ENCODE measurements at places on chromosomes 4 and X. TPM values are rescaled to one million over a fixed set of nuclear protein-coding genes. Genes with fewer than 3 reads are reported as not detected.
A peak's percentile ranks its signal among the peaks of the same experiment; 100 is the strongest.

GRCh38 chr4:52235552-52236201 lies 184.6 kb downstream of the SPATA18 start:
- no peak overlapping the region for H3K4me3 ChIP-seq
- H3K4me1 ChIP-seq: no peaks in the 10 kb centered on the region
- H3K27ac ChIP-seq: no peak overlapping the region

DNA sequence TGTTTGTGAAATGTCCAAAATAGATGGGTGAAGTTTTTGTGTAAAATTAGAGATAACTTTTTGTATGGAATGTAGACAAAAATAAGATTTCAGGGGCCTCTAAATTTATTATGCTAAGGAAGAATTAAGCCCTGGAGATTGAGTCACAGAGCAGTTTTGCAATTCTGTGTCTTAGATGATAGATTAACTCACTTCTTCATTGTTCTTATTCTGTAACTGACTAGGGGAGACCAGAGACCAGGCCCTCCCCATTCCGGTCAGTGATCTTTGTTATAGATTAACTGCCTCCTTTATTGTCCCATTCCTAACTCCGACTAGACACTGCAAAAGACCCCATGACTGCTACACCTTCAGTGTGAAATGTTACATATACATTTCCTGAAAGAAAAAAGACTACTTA lies 238.4 kb upstream of the TAPT1 start:
- no peaks in the 10 kb centered on the region for H3K36me3 ChIP-seq
- H3K4me1 ChIP-seq: no peaks in the 10 kb centered on the region
- H3K27me3 ChIP-seq: no peaks in the 10 kb centered on the region
- DNase-seq: no peak
- H3K27ac ChIP-seq: no peak overlapping the region

GRCh38 chrX:129791336-129791735 lies 11.6 kb downstream of the SASH3 start:
- H3K4me3 ChIP-seq: no peak overlapping the region
- no peaks in the 10 kb centered on the region for H3K36me3 ChIP-seq
- H3K4me1 ChIP-seq: peaks cover 3% of the 10 kb centered on the region
- H3K27ac ChIP-seq: no peak overlapping the region
- no peak for DNase-seq
- H3K27me3 ChIP-seq: no peaks in the 10 kb centered on the region

DNA sequence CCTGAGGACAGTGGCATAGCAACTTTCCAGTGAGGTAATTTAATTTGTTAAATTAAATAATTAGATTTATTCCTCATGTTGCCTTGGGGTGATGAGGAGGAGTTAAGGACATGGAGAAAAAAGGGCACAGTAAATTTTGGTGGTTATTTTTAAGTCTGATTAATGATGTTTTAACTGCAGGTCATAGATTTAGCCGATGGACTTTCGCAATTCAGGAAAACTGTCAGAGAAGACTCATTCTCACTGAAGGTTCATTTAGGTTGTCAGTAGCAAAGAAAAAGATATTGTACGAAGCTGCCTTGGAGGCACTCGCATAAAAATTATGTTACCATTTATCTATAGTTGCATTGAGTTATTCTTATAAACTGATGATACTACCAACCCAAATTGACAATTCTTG lies 164.2 kb upstream of the PITX2 start:
- no peak for DNase-seq
- H3K27me3 ChIP-seq: no peaks in the 10 kb centered on the region
- H3K4me1 ChIP-seq: no peaks in the 10 kb centered on the region
- no peaks in the 10 kb centered on the region for H3K36me3 ChIP-seq
- no peak overlapping the region for H3K4me3 ChIP-seq

The SFRP2 gene
- total RNA-seq: 0.38 TPM

DNA sequence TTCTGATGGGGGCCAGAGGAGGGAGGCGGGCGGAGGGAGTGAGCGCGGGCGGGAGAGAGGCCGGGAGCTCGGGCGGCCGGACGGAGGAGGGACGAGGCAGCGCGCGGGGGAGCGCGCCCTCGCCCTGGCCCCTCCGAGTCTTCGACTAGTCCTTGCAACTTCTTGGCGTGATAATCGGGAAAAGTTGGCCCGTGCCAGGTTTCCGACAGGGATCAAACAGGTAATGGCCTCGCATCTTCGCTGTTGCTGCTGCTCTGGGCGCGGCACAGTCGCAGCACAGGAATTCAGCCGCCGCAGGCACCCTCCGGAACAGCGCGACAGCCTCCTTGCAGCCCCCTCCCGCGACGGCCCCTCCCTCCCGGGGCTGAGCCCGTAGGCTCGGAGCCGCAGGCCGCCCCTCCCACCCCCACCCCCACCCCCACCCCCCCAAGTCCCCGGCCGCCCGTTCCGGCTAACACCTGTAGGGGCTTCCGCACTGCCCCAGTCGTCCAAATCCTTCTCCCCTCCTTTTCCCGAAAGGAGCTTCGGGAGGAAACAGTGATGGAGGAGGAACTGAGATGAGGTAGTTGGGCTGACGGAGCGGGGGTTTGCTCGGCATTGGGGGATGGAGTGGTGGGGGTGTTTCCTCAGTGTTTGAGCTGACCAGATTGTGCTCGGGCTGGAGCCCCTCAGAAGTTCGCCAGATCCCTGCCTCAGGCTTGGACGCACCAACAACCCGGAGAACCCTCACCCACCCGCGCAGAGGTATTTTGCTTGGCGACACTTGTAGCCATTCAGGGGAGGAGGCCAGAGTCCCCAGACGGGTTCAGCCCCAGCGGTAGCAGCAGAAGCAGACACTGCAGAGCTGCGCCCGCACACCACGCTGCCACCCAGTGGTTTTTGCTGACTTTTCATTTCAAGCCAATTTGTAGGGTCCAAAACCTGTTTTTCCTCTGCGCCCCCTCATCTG lies at the start of gene FGF13:
FGF13 (minus strand) TSS at position 319 of the 949 bp plus-strand sequence. CDS start 714 bp downstream, outside the sequence.
- DNase-seq: no peak
- no peak within 1 kb of the TSS for H3K27ac ChIP-seq
- 0 out of 3 replicates have a peak, but pooled peaks cover 10% of the 10 kb centered on the region for H3K36me3 ChIP-seq

DNA sequence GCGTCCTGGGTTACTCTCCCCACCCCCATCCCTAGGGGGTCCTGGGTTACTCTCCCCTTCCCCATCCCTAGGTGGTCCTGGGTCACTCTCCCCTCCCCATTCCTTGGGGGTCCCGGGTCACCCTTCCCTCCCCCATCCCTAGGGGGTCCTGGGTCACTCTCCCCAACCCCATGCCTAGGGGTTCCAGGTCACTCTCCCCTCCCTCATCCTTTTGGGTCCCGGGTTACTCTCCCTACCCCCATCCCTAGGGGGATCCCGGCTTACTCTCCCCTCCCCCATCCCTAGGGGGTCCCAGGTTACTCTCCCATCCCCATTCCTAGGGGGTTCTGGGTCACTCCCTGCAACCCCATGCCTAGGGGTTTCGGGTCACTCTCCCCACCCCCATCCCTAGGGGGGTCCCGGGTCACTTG lies 1.5 kb downstream of the ASMTL start:
- 0 out of 3 replicates have a peak, but pooled peaks cover 2% of the 10 kb centered on the region for H3K36me3 ChIP-seq
- DNase-seq: no peak
- H3K27me3 ChIP-seq: no peaks in the 10 kb centered on the region
- H3K27ac ChIP-seq: no peak overlapping the region
- no peak overlapping the region for H3K4me3 ChIP-seq
- peaks cover 13% of the 10 kb centered on the region for H3K4me1 ChIP-seq

- peak overlapping the region; percentile 68 for H3K27ac ChIP-seq
- H3K27me3 ChIP-seq: no peaks in the 10 kb centered on the region
- DNase-seq: no peak
- no peaks in the 10 kb centered on the region for H3K4me1 ChIP-seq
- H3K4me3 ChIP-seq: peak overlapping the region; percentile 82
Observed at GRCh38 chrX:129540722-129541184, 694 bp downstream of the OCRL start.
